ENCODE measurements at places on chromosomes 11 and 22.

GRCh38 chr11:73461335-73461840, 85.2 kb downstream of the RELT start:
- no peak for DNase-seq

DNA sequence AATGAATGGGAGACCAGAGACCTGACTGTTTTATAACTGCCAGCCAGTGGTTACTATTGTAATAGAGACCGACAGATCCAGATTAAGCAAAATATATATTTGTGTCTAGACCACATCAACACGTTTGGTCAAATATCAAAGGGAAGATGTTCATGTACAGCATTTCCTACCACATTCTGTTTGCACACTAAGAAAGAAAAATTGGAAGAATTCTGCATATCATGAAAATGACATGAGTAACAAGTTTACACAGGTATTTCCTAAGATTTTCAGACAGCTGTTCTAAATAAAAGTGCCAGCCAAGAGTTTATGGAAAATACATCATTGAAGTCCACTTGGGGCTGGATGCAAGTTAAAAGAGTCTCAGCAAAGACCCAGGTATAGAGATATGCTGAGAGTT, 145.5 kb upstream of the ANO3 start:
- DNase-seq = no peak

GRCh38 chr22:47558828-47559700, 796.6 kb downstream of the TBC1D22A start:
- no peak for DNase-seq

DNA sequence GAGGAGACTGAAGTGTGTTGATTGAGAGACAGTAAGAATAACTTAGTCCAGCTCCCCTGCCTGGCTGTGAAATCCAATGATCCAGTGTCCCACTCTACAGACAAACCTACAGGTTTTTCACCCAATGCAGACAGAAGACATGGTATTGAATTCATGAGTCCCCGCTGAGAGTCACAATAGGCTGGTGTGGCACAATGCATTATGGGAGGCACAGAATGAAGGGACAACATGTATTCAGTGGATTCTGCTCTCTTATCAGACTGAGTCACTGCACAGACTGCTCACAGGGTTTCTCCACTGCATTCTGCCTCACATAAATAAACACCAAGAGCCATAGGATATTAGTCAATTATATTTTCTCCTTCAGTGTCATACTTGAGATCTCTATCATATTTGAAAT, 55.2 kb upstream of the TOP3B start:
- no peak for DNase-seq

GRCh38 chr22:48846200-48846599, 981.5 kb downstream of the BRD1 start:
- DNase-seq = no peak

DNA sequence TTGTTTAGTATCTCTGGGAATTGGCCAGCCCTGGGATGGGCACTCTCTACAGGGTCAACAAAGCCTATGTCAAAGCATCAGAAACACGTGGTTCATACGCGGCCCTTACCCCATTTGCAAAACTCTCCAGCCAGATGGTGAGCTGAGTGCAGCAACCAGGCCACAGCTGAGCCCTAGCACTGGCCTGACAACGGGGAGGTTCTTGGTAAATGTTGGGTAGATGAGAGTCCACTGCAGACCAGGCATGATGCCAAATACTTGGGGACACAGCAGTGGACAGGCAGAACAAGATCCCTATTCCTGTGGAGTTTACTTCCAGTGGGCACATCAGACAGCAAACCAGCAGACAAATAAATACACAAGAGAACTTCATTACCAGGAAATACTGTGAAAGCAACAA, 172.1 kb upstream of the SYT13 start:
- DNase-seq = no peak

DNA sequence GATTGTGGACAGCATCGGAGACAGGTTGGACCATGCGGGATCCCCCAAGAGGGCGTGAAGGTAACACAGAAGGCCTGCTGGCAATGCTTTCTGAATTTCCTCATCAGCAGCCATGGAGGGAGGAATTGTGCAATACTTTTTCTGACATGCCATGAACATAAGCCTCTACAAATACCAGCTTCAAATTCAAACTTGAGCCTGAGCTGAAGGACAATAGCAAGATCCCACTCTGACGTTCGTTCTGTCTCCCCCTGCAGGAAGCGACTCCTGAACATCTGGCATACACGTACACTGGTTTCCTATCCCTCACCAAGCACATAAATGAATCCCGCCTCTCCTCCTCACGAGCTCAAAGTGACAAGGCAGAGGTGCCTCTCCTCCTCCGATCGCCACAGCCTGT, 312.2 kb downstream of the BRD1 start:
- DNase-seq = no peak

DNA sequence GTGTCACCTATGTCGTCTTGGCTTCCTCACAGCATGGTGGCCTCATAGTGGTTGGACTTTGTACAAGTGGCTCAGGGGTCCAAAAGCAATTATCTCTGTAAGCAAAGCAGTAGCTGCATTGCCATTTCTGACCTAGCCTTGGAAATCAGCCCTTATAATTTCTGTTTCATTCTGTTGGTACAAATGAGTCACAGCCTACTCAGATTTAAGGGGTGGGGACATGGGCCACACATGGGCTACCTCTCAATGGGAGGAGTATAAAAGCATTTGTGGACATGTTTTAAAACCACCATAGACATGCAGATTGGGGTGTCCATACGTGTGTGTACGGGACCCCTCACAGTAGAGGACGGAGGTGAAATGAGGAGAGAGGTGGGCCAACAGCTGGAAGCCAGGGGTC, 41.6 kb downstream of the CHRDL2 start:
- DNase-seq = no peak

GRCh38 chr11:6646918-6647679, 8.5 kb downstream of the DCHS1 start:
- DNase-seq = no peak

DNA sequence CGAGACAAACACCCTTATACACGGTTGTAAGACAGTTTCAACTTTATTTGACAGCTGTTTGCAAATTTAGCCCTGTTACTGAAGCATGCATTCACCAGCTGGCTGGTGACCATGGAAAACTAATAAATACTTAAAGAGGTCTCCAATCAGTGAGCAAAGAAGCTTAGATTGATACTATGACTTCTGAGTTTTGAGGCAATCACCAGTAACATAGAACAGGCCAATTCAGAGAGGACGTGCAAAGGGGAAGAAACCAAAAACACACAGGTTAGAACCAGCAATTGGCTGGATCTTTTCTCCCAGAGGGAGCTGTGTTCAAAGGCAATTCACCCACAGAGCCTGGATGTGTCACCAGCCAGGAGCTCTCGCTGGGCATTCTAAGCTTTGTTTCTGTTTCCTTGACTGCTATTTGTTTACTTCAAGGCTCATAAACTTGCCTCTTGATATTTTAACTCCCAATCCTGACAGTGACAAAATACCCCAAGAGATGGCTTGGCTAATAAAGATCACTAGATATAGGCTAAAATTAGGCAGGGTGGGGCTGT, 113.6 kb upstream of the MTMR2 start:
- no peak for DNase-seq

- no peak for DNase-seq
Measured at GRCh38 chr11:13759050-13759449, 90.6 kb downstream of the FAR1 start.

DNA sequence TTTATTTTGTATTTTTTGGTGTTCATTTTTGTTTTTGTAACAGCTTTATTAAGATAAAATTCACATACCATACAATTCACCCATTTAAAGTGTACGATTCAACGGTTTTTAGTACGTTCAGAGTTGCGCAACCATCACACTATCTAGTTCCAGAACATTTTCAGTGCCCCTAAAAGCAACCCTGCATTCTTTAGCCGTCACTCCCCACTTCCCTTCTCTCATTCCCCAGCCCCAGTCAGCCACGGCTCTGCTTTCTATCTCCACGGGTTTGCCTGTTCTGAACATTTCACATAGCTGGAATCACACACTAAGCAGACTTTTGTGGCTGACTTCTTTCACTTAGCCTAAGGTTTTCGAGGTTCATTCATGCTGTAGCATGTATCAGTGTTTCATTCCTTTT, 9.6 kb upstream of the KCNQ1OT1 start:
- DNase-seq = no peak

DNA sequence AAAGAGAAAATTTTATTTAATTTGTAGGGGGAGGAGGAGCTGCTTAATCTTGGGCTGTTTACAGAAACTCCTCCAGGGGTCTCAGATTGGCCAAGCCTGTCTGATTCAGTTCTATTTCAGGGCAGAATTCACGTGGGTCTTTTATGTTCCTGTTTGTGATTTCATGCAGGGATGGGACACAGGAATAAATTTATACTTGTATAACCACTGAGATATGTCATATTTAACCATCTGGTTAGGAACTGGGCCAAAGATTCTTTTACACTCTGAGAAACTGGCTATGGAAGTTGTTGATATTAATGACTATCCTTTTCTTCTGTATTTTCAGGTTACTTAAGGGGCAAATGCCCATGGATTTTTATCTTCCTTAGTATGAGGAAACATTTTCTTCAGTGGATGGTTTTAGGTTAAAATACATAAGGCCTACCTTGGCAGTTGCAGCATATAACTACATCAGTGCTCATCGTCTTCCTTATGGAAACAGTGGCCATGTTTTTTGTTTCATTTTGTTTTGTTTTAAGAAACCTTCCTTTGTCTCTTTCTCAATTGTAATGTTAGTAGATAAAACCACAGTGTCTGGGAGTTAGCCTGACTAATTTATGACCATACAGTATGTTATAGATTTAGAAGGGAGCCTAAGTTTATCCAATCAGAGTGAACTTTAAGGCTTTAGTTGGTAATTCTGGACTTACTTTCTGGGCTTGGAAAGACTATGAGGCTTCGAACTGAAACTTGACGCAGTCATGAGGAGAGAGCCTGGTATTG, 132.4 kb upstream of the ANO3 start:
- DNase-seq = no peak

Data from stimulated activated CD4-positive, alpha-beta T cell treated with anti-CD3 and anti-CD28 coated beads, TNF-alpha, amount 100 ng/mL, for 1 hour (primary cell).